CD4-positive, alpha-beta T cell treated with Interleukin-2 at 100 ng/mL for 4 hours (primary cell): ENCODE measurements at places on chromosomes 3 and 15.
A peak's percentile ranks its signal among the peaks of the same experiment; 100 is the strongest.

DNA sequence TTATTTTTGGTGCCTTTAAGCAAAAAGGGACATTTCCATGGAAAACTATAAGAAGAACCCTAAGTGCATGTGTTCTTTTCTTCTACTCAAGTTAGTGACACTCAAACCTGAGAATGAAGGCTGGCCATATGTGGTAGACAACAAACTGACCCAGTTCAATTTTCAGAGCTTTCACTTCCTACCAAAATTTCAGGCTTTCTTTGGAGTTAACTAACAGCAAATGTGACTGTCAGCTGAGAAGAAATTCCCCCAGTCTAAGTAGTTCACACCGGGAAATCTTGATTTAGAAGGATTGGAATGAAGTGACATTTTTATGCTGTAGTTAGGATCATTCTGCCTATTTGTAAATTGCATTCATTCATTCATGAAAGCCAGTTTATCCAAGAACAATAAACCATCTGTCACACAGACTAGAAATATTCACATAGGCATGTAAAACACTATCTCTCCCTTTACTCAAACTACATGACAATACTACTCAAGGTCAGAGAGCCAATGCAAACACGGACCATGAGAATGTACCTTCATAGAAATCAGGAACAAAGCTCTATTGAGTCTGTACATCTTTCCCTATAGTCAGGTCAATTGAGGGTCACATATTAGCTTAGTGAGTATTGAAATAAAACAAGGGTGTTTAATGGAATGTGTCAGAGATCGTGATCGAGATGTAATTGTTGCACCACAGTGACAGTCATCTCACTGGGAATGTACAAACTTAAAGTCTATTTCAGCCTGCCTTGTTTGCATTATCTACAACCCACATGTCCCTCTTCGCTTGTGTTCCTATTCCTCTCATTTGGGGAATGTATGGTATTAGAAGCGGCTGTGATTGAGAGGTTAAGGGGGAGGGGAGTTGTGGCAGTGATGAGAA is 113.8 kb upstream of the TGFBR2 start:
- no peak for DNase-seq

GRCh38 chr15:42088801-42089640 is 5.3 kb downstream of the PLA2G4D start:
- DNase-seq: no peak

- no peak for DNase-seq
Observed at GRCh38 chr15:48989170-48989569, 25.5 kb upstream of the SHC4 start.

DNA sequence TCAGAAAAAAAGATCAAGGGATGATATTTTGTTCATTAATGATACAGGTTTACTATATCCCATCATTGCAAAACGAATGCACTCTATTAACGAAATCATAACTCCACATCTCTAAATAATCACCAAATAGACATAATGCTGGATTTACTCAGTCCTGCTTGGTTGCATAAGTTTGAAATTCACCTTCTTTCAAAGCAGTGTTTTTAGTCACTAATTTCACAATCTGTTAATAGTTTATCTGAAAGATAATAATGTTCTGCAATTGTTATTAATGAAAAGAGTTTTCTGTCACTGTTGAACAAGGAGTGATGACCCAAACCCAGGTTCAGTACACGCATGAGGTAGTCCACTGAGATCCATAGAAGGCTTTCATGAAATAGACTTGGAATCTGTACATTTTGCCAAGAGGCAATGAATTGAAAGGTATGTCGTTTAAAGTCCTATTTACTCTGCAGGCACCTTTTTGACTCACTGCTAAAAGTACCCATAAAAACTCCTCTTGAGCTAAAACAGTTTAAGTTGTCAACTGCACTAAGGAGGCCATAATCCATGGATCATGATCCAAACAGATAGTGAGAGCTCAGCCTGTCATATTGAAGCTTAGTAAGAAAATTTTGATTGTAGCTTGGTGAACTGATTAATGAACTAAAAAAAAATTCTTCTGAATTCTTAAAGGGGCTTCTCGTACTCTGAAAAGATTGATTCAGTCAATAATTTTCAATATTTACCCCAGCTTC is 75.6 kb upstream of the MBNL1 start:
- DNase-seq: no peak

DNA sequence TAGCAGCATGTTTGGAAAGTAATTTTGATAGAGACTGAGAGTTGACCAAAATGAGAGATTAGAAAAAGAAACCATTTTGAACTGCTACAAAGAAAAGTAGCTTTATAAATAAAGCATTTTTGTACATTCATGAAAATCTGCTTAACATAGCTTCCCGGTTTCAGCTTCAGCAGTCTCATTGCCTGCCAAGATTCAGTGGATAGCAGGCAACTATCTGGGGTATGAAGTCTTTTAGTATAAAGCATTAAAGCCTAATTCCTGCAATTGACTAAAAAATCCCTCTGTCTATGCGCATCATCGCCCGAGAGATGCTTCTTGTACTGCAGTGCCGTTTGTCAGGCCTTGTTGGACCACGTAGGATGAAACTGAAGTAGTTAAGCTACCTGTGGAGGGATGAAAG is 588.4 kb downstream of the NAALADL2 start:
- DNase-seq: no peak

DNA sequence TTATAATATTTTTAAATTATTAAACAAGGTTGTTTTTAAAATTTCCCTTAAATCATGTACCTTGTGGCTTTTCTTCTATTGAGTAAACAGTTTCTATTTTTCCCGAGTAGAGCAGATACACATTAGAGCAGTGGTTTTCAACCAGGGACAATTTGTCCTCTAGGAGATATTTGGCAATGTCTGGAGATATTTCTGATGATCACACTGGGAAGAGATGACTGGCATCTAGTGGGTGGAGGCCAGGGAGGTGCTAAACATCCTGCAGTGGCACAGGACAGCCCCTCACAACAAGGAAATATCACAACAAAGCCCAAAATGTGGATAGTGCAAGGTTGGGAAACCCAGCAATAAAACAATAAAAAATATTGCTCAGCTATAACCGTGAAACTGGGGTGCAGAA is 113.0 kb upstream of the PTPRG start:
- DNase-seq: no peak

GRCh38 chr3:45688194-45688881 is 858 bp upstream of the SACM1L start:
- peak; percentile 19 for DNase-seq

DNA sequence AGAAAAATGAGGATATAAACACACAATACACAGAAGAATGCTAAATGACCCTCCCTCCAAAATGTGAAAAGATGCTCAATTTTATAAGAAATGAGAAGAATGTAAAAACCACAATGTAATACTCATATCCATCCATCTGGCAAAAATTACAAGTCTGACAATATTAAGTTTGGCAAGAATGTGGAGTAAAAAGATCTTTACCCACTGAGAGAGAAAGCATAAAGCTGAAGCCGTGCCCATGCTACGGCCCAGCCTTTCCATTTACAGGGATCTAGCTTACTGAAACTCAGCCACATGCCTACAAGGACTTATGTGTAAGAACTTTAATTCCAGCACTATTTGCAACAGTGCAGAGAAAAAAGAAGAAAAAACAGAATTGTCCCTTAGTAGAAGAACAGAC is 42.9 kb downstream of the ATP13A3 start:
- no peak for DNase-seq

- DNase-seq: no peak
Observed at GRCh38 chr3:101279162-101279561, 41.2 kb downstream of the IMPG2 start.

GRCh38 chr15:56786966-56787365 is 53.7 kb upstream of the ZNF280D start:
- DNase-seq: no peak

DNA sequence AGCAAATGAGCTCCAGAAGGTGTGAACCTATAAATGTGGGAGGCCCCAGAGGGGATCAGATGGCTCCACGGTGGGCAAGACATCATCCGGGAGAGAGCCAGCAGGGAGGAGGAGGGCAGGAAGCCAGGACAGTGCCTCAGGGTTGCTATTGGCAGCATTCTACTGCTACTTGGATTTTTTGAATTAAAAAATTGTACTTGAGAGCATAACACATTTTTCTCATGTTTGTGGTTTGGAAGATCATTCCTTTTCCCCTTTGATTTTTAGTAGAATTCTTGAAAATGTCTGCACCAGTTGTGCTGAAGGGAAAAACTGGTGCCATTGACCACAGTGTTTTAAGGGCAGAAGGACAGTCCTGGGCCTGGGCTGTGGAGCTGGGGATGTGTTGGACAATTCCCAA is 59.2 kb downstream of the LYZL4 start:
- no peak for DNase-seq

GRCh38 chr15:64809649-64810496 is 15.6 kb downstream of the PIF1 start:
- DNase-seq: peak; percentile 71

- DNase-seq: no peak
Observed at GRCh38 chr3:136545664-136546268, 206.4 kb downstream of the STAG1 start.

DNA sequence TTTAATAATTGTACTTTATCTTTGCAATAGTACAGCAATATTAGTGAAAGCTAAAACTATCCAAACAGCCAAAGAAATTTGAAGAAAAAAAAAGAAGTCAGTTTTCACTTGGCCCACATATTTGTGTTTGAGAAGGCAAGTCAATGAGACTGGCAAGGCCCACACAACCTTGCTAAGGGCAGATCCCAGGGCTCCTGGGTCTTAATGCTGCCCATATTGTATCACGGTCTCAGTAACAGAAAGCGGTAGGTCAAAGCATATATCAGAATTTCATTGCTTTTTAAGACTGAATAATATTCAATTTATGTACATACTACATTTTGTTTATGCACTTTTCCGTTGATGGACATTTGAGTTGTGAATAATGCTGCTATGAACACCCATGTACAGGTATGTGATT is 262.0 kb upstream of the TOPAZ1 start:
- no peak for DNase-seq

DNA sequence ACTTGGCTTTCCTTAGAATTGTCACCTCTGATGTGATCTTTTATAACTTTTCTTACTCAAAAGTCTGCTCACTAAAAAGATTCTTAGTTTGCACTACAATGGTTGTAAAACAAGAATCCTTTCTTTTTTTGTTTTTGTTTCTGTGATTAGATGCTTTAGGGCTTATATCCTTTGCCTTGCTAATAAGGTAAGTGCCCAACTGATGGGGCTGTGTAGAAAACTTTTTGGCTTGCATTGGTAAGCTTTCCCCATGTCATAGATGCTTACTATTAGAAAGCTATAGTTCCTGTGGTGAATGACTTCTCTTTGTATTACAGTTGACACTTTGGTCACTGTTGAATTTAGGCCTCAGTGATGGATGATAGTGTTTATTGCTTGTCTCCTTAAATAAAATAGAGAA is 5.1 kb downstream of the ABHD5 start:
- DNase-seq: no peak

DNA sequence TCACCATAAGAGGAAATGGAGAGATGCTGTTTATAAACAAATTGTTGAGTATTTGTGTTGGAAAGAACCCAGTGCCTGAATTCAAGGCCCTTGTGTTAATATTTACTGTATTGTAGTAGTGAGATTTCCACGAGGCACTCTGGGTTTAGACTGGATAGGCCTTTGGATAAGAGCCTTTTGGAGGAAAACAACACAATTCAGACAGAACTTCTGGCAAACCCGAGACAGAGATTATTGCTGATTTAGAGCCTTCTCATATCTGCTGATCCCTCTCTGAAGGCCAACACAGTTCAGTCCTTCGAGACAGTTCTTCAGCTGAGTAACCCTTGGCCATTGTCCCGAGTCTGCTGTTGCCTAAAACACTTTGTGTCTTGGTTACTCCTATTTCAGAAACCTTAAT is 55.7 kb downstream of the LMCD1 start:
- no peak for DNase-seq

DNA sequence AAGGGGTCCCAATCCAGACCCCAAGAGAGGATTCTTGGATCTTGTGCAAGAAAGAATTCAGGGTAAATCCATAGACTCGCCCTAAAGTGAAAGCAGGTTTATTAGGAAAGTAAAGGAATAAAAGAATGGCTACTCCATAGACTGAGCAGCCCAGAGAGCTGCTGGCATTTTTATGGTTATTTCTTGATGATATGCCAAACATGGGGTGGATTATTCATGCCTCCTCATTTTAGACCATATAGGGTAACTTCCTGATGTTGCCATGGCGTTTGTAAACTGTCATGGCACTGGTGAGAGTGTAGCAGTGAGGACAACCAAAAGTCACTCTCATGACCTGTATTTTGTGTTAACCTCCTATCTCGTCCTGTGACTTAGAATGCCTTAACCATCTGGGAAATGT is 142.2 kb downstream of the DOCK3 start:
- no peak for DNase-seq

DNA sequence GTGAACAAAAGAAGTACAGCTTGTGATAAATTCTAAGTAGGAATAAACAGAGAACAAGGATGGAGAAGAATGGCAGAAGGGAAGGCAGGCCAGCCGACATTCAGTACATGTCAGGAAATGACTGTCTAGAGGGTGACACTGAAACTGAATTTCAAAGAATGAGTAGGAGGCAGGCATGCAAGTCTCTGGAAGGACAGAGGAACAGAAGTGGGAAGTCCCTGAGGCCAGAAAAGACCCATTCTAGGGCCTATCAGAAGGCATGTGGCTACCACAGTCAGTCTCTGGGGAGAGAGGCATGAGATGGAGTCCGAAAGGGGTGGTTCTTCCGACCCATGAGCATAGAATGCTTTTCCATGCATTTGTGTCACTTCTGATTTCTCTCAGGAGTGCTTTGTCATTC is 243.5 kb upstream of the UBE2E2 start:
- DNase-seq: no peak

- peak; percentile 19 for DNase-seq
Observed at GRCh38 chr3:38960953-38961622, 90.7 kb downstream of the SCN11A start.

- no peak for DNase-seq
Observed at GRCh38 chr3:45137656-45138181, 8.5 kb downstream of the CDCP1 start.

GRCh38 chr15:80419546-80419945 is 15.4 kb downstream of the ARNT2 start:
- DNase-seq: no peak

- DNase-seq: no peak
Observed at GRCh38 chr3:65641777-65642176, 396.9 kb downstream of the MAGI1 start.

- DNase-seq: no peak
Observed at GRCh38 chr3:137171834-137172603, 214.2 kb downstream of the IL20RB start.

GRCh38 chr3:107216711-107217110 is 160.5 kb upstream of the CCDC54 start:
- no peak for DNase-seq

- DNase-seq: no peak
Observed at GRCh38 chr3:197508051-197508451, 47.7 kb downstream of the BDH1 start.

GRCh38 chr3:186551387-186551786 is 7.2 kb upstream of the CRYGS start:
- no peak for DNase-seq
